ENCODE measurements at places on chromosomes 6 and 20.
A peak's percentile ranks its signal among the peaks of the same experiment; 100 is the strongest.

DNA sequence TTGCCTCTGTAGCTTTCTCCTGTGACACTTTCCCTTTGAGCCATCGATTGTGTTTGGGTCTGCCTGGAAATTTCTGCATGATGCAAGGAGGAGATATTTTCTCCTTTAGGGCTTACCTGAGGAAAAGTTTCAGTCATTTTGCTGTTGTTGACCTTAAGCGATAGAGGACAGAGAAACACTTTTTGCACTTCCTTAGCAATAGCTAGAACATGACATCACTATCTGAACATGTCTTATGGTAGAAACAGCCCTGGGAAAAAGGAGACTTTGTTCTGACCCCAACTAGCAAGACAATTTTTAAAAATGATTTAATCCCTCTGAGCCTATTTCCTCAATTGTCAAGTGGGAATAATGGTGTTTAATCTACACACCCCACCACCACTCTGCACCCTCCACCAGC, 9.7 kb upstream of the FILIP1 start:
- no peak for DNase-seq

DNA sequence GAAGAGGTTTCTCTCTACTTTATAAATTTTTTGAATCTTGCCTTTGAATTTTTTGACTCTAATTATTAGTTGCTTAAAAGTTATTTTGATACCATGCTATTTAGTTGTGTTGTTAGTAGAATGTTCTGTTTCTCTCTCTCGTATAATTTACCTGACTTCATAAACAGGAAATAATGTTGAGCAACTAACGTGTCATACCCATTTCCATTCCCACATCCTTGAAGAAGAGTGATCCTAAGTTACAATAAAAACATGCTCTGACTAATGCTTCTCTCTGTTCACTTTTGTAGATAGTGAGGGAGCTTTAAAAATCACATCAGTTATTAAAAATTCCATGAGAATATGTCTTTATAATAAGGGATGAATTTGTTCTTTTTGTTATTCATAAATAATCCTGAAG, 69.7 kb downstream of the SAMD5 start:
- no peak for DNase-seq

GRCh38 chr6:40359808-40360207, 227.4 kb downstream of the LRFN2 start:
- DNase-seq: no peak

- DNase-seq: peak; percentile 51
These were observed 118.8 kb downstream of the MAP3K7 start for GRCh38 chr6:90468080-90468479.

DNA sequence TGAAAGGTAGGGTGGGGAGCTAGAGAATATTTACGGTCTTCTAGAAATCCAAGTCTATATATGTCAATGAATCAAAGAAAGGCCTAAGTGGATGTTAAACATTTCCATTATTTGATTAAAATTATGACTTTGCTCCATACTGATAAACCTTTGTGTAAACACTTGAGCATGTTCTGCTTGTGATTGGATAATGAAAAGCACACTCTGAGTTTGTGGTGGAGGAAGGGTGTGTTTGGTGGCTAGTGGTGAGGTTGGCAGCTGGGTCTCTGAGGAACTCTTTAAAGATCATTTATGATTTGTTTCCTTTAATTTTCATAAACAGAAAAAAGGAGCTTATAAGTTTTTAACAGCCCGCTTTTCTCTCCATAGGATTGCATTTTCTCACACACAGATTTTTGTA, 84.7 kb downstream of the RFPL4B start:
- no peak for DNase-seq

DNA sequence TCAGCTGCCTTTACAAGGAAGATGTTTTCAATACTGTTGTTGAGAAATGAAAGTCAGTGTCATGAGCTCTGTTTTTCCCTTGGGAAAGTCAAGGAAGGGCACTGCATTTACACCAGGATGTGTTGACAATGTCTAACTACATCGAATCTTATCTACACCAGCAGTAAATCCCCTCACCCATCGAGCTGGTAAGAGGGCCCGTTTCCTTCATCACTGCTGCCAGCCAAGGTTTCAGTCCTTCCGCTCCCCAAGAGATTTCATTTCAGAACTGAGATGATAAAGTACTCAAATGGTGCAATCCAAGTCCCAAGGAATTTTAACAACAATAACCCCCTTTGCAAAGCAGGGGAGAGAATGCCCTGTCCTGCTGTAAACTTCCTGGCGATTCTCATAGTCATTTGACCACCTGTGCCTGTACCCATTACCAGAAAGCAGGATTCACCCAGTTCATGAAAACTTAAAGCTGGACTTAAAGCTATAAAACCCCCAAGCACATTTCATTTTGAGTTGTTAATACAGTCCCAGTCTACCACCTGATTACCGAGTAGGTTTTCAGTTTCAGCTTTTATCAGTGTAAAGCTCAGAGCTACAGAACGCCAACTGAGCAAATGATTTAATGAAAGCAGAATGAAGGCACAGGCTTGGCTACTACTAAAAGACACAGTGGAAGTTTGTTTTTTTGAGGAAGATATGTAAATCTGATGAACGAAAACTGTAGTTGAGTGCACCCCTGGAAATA, 122.5 kb upstream of the TAB2 start:
- no peak for DNase-seq

DNA sequence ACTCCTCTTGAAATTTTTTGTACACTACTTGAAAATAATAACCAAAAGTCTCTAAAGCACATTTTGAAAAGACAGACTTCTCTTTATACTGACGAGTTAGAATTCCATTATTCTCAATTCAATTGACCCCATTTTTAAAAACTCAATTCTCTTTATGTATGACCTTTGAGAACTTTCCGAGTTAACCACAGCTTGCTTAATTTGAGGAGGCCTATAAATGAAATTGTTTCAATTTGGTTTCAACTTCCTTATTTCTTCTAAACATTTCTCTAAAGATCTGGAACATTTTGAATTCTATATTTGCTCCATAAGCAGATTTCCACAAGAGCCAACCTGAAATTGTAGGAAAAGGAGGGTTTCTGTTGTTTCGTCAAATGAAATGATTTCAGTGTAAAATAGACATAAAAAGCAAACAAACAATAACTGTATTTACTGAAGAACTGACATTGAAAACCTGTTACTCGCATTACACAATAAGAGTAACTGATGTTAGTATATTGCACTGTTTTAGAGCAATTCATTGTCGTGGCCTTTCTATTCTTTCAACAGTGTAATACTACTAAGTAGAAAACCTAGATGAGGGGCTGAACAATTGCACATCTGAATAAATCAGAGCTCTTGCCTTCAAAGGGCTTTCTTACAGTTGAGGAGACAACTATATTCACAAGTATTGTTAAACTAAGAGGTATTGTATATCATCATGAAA, 223.6 kb downstream of the HIVEP2 start:
- peak; percentile 72 for DNase-seq

GRCh38 chr20:25487306-25487705, 79.8 kb downstream of the GINS1 start:
- no peak for DNase-seq

DNA sequence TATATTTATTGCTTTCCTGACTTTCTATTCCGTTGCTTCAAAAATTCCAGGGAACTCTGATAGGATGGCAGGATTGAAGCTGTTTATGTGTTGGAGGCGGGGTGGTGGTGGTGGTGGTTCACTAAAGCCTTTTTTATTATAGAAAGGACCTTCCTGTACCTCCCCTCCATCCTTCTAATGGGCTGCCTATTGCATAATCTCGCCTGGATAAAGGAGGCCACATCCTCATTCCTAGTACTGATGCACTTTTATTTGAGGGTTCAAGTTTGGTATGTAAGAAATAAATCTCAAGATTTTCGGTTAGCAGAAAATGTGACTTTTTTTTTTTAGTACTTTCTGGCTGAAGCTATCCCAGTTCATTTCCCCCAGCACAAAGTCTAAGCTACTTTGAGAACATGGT, 18.7 kb upstream of the CTAGE9 start:
- DNase-seq: no peak

DNA sequence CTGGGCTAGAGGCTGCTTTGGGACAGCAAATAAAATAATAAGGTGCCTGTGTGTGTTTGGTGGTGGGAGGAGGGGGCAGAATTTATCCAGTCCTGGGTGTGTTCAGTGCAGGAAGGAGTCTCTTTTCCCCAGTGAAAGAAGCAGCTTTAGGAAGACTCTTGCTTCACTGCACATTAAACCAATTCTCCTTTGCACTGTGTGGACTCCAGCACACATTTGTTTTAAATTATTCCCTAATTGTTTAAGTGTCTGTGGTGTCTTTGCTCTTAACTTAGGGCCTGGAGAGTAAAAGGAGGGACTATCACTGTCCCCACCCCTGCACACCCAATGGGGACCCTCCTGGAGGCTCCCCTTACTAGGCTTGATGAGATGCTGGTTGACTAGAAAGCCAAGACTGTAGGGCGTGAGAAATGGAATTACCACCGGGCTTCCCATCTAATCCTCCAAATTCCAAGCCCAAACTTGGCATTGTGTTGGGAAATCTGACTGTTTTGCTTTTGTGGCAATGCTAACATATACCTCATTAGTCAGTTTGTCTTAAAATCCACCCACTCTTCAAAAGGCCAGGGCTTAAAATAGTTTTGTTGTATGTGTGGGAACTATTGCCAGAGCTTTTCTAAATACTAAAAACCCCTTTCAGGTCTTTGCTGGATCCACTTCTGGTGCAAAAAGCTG, 13.5 kb upstream of the DAAM2 start:
- no peak for DNase-seq

Measured in suppressor macrophage treated with lipopolysaccharide for 1 hour (primary cell).